Stimulated activated naive CD8-positive, alpha-beta T cell treated with anti-CD3 and anti-CD28 coated beads, Interleukin-15, amount 100 ng/mL, for 72 hours (primary cell): ENCODE measurements at places on chromosomes 11 and 22.

DNA sequence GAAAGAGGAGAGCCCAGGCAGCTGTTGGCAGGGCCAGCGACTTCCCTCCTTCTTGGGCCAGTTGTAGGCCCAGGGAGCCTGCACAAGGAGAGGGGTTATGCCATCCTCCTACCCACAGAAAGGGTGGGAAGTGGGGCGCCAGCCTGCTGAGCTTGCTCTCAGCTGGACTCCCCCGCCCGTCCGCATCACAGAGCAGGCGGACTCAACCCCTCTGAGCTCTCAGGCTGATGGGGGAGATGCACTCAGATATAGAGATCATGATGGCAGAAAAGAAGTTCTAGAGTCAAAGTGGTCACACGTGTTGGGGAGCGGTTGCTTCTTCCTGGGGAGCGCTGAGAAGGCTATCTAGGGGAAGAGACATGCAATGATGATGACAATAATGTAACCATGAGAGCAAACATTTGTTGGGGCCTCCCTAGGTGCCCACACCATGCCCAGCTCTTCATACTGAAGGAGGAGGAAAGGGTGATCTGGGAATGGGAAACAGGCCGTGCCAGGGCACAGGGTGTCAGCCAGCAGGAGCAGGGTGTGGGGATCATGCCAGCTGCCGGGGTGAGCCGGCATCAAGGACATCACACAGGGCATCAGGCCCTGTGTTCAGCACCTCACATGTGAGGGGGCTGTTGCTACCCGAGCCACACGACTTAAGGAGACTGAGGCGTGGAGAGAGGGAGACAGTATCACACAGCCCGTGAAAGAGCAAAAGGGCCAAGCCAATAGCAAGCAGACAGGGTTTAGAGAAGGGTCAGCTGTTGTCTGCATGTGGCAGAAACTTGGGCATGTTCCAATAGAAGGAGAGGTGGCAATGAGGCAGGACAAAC lies 7.7 kb downstream of the SLC35E4 start:
- no peak for DNase-seq

DNA sequence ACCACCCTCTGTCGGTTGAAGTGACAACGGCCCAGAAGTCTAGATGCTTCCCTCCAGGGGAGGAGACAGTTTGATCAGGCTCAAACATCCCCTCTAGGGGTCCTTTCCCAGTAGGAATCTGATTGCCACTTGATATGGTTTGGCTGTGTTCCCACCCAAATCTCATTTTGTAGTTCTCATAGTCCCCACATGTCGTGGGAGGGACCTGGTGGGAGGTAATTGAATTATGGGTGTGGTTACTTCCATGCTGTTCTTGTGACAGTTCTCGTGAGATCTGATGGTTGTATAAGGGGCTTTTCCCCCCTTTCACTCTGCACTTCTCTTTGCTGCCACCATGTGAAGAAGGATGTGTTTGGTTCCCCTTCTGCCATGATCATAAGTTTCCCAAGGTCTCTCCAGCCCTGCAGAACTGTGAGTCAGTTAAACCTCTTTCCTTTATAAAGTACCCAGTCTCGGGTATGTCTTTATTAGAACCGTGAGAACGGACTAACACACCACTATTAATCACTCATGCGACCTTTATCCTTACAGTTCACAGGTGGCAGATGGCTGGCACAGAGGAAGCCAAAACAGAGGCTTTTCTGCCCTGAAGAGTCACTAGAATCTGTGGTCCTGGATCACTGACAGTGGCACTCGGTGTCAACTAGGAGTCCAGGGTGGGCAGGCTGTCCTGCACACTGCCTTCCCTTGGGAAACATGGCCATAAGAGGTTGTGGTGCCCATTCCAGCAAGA lies 21.6 kb downstream of the ASPHD2 start:
- no peak for DNase-seq

DNA sequence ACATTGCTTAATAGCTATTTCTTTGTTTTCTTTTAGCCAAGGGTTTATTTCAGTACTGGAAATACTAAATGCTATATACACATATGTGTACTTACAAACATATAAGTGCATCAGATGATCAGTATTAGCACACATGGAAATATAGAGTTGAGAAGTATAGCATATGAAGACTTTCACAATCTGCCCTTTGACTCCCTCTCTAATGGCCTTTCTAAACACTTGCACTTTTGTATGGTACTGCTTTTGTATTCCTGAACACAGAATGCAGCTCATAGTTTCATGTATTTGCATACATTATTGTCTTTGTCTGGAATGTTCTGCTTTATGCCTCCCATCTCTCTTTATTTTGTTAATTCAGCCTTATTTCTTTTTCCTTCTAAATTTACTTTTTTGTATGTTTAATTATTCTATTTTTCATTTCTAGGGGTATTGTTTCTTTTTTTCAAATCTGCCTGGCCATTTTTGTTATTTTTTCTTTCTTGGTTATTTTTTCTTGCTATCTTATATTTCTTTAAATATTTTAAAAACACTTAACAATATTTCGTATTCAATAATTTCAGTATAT lies 28.8 kb downstream of the ACER3 start:
- no peak for DNase-seq

DNA sequence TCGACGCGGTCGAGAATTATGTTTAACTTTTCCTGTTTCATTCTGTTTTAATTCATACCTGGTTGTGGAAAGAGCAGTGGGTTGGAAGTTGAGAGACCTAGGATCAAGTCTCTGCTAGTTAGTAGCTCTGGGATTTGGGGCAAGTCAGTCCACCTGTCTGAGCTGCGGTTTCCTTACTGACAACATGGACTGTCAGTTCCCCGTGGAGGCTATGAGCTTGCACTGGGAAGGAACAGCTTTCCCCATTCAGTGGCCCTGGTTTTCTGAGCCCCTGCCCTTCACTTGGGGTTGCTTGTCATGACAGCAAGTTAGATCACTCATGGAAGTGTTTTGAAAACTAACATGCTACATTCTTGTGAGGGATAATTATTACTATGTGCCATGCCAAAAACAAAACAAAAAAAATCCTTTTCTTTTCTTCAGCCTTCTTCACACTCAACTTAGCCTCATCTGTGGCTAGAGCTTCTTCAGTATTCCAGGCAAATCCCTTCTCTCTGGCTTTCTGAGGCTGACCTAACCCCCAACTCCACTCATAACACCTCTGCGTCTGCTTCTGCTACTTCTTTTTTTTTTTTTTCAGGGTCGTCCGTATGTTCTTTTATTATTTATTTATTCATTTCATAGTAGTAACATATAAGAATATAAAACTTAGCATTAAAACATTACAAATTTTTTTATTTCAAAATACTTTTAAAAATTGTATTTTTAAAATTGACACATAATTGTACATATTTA lies 43.0 kb upstream of the ZBED5 start:
- DNase-seq: no peak

GRCh38 chr22:21079493-21079892 lies 33.7 kb downstream of the LRRC74B start:
- DNase-seq: no peak
